Neural crest cell (in vitro differentiated cells): ENCODE measurements at places on chromosomes 13 and 19.

- peak; percentile 36 for DNase-seq
These were observed 97.7 kb upstream of the IPO5 start for GRCh38 chr13:97855570-97856303.

- DNase-seq, result no peak
These were observed 634.4 kb upstream of the KLF12 start for GRCh38 chr13:74768521-74769085.

GRCh38 chr13:81409284-81409683, 1068.4 kb upstream of the SPRY2 start:
- DNase-seq, result no peak

- no peak for DNase-seq
These were observed 189.2 kb downstream of the ENOX1 start for GRCh38 chr13:43597599-43597945.

- no peak for DNase-seq
These were observed 47.2 kb downstream of the RFX2 start for GRCh38 chr19:6062961-6063575.

DNA sequence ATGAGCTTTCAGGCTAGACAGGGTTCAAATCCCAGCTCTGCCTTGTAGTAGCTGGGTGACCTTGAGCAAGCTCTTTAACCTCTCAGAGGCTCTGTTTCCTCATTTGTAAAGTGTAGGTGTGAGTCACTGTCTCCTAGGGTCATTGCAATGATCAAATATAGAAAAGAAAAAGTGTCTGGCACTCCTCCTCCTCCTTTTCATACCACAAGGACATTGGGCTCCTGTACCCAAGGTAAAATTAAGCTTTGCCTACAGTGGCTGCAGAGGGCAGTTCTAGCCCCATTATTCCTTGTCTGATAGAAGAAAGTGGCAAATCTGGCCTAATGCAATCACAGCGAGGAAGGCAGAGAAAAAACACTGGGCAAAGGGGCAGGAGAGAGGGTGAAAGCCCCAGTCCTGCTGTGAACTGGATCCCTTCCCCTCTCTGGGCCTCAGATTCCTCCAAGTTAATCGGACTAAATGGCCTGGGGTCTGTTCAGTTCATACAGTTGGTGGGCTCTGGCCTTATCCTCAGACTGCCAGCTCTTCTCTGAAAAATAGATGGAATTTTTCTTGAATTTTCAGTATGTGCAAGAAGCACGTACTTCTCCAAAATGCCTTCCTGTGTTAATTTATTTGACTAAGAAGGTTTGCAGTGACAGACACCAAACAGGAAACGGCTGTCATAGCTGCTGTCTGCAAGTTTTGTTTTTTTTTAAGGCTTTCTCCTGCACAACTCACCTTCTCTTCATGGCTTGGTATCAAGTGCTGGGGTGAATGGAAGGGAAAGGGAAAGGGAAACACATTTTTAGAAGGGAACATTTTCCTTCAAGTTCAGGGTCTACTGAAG, 35.3 kb downstream of the RGCC start:
- no peak for DNase-seq

DNA sequence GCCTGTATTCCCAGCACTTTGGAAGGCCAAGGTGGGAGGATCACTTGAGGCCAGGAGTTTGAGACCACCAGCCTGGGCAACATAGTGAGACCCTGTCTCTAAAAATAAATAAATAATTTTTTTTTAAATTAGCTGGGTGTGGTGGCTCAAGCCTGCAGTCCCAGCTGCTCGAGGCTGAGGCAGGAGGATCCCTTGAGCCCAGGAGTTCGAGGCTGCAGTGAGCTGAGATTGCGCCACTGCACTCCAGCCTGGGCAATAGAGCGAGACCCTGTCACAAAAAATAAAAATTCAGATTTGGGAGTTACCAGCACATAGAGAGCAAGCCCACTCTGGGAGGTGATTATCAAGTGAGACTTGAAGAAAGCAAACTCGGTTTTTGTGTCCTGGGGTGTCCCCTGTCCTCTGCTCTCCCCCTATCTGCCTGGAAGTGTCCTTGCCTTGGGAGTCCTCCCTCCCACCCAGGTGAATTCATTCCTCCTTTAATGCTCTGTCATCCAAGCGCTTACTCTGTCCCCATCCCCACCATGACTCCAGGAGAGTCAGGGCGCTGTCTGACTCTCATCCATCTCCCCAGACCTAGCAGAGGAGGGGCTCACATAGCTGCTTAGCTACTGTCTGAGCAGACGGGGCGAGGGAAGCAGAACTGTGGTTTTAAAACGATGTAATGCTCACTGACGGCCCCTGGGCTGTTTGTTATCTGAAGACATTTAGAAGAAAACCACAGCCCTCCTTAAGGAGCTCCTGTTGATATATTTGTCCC, 146.8 kb downstream of the STK24 start:
- DNase-seq, result no peak

- DNase-seq, result no peak
These were observed 1718.2 kb downstream of the EFNB2 start for GRCh38 chr13:104817271-104817670.

DNA sequence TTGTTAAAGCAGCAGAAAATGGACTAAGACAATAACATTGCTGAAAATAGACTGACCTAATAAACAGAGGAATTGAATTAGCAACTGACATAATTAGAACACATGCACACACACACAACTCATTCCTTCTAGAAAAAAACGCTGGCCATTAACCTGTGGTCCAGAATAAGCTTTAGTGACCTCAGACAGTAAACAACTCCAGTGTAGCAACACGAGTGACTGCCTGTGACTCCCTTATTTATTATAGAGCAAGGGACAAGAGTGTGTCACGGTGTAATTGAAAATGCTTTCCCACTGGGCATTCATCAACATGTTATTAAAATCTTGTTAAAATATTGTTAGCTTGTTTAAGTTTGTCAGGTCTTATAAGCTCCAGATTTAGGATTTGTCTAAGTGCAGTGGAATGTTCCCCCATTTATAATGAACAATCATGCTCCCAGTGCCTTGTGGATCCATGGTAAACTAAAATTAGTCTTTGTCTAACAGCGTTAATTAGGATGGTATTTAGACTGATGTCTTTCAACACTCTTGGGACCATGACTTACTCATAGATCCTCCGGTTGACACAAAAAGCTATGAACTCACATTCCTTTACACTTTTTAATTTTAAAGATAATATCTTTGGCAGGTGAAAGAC, 111.7 kb upstream of the IRS2 start:
- no peak for DNase-seq

DNA sequence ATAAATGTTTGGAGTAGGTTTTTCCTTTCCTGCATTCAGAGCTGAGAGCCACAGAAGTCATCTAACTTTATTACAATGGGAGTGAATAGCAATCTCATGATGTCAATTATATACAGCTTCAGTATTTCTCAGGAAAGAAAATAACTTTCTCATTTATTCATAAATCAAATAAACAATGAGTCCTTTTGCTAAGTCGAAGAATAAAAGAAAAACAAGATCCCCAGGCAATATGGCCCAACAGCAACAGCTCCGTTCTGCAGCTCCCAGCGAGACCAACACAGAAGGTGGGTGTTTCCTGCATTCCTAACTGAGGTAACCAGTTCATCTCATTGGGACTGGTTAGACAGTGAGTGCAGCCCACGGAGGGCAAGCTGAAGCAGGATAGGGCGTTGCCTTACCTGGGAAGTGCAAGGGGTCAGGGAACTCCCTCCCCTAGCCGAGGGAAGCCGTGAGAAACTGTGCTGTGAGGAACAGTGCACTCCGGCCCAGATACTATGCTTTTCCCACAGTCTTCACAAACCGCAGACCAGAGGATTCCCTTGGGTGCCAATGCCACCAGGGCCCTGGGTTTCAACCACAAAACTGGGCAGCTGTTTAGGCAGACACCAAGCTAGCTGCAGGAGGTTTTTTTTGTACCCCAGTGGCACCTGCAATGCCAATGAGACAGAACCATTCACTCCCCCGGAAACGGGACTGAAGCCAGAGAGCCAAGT, 128.2 kb downstream of the SLITRK1 start:
- DNase-seq, result no peak

DNA sequence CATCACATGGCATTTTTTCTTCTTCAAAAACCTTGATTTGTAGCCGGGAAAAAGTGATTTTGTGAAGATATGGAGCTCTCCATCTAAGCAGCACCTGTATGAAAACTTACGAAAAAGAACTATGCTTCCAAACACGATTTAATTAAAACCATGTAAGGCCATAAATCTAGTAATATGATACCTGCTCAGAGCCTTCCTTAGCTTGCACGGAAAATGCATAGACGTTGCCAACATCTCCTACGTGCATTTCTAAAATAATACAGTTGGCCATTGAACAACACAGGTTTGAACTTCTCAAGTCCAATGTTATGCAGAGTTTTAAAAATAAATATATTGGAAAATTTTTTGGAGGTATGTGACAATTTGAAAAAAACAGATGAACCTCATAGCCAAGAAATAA, 59.1 kb upstream of the RNF113B start:
- DNase-seq, result no peak

GRCh38 chr19:32876919-32877285, 7.3 kb upstream of the SLC7A9 start:
- no peak for DNase-seq

DNA sequence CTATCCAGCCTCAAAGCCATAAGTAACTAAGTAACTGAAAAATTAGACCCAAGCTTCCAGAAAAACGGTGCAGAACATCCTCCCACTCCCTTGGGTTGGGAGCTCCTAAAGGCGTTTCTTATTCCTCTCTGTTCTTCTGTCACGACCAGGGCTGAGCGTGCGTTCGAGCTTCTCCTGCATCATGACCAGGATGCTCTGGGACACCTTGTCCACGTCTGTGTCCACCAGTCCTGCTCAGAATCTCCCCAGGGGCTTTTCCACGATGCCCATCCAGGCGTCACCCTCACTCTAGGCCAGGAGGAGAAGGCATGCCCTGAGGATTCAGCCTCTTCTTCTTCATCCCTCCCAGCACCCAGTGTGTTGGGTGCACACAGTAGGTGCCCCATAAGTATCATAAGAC, 37.8 kb upstream of the GAS6 start:
- no peak for DNase-seq

DNA sequence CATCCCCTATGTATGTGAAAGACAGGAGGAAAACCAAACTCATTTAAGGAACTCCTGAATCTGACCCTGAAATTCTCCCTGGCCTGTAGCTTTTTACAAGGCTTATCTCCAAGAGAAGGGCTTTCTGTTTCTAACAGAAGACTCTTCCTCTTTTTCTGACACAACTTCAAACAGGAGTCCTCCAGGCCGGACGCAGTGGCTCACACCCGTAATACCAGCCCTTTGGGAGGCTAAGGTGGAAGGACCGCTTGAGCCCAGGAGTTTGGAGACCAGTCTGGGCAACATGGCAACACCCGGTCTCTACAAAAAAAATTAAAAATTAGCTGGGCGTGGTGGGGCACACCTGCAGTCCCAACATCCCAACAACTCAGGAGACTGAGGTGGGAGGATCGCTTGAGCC, 41.9 kb downstream of the CARS2 start:
- no peak for DNase-seq

DNA sequence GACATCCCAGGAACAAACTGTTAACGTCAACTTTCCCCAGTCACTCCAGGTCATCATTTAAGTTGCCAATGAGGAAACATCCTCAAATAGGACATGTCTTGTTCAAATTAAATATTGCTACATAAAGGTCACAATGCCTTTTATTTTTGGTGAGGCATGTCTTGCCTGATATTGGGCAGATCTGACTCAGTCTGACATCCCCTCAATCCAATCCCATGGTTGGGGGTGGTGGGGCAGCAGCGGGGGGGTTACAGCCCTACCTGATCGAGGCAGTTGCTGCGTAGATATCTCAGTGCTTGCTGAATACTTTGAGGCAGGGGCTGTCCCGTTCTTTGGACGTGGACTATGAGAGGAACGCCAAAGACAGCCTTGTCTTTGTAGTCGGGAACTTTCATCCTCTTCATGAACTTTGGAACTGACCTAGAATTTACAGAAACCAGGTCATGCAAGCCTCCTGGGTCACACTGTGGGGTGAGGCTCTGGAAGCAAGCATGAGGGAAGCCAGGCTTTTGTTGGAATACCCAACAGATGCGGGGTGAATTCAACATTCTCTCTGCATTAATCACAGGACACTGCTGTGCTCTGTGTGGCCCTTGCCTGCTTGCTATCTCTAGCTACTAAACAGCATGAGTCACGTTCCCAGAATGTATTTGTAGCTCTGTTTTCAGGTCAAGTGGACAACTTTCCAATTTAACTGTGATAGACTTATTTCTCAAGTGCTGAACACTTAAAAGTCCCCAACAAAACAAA, 109.8 kb downstream of the KL start:
- no peak for DNase-seq

GRCh38 chr19:1811472-1811894, 593 bp downstream of the ATP8B3 start:
- DNase-seq, result no peak

DNA sequence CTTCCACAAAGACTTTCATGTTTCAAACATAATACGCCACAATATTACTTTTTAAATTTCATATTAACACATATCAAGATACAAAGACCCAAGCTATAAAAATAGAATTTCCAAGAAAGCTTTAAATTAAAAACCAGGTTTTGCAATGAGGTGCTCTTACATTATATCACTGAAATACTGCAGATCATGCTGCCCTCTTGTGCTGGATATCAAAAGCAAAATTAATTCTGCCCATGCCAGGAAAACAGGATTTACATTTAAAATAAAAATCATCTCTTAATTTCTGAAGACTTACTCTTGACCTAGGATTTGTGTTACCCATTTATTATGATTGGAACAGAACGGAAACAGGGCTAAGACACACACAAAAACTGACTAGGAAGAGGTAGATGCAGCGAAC, 145.0 kb downstream of the ABCC4 start:
- no peak for DNase-seq

DNA sequence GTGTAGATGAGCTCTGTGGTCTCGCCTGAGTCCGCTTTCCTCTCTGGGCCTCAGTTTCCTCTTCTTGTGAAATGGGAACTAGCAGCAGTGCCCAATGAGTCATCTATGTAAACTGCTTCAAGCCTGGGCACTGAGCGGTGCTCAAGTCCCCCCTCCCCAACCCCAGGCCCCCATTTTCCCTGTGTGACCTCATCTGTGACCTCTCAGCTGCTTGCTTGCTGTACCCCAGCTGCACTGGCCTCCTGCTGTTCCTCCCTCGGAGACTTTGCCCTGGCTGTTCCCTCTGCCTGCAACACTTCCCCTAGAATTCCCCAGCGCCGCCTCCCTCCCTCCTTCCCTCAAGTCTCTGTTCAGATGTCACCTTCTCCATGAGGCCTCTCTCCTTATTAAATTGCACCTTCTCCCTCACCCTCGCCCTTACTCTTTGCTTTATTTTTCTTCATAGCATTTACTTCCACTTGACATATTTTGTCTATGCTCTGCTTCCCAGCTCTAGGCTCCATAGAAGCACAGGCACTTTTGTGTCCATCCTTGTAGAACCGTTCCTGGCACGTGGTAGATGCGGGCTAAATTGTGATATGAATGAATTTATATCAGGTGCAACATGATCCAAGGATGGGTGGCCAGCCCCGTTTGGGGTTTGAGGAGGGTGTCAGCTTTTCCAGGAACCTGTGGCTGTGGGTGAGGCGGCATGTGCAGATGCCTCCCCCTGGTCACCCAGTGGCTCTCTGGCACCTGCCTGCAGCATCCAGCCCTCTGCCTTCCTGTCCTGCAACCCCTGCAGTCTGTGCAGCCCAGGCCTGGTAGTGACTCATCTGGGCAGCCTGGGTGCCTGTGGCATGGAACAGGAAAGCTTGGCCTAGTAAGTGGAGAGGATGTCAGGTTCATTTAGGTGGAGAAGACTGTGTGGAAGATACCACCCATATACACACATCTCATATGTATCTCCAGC, 26.3 kb downstream of the SIPA1L3 start:
- DNase-seq, result no peak

GRCh38 chr19:10896851-10897526, 25.6 kb downstream of the CARM1 start:
- DNase-seq, result no peak

GRCh38 chr19:32622002-32622401, 41.0 kb downstream of the PDCD5 start:
- no peak for DNase-seq
